ENCODE measurements at places on chromosomes 13 and 19.

DNA sequence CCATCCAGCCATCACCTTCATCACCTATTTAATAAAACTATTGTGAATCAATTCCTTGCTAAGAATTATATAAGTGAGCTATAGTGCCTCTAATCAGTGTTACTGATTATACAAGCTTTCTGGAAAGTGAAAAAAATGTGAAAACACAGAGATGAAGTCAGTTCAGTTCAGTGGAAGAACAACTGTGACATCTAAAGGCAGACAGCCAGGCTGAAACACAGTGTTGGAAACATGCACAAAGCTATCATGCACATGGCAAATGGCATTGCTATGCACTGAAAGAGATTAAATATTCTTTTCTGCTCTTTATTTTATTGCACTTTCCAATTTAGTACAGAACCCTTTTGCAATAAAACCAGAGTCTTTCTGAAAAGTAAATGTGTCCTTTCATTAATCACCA lies 294.0 kb downstream of the RBM26 start:
- DNase-seq, result no peak

DNA sequence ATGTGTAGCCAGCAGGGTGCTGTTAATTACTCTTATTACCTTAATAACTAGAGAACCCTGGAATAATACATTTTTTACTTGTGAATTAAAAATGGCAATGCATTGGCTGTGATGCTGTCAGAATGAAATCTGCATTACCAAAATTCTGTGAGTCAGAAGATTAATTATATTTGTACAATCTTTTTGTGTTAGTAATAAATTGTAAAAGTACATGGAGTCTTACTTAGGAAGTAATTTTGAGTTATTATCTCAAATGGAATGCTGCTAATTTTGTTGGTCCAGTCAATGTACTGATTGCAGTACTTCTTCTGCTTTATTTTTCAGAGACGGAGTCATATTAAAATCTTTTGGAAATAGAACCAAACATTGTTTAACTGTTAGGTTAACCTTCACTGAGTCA lies 152.0 kb upstream of the SLC10A2 start:
- DNase-seq, result no peak

DNA sequence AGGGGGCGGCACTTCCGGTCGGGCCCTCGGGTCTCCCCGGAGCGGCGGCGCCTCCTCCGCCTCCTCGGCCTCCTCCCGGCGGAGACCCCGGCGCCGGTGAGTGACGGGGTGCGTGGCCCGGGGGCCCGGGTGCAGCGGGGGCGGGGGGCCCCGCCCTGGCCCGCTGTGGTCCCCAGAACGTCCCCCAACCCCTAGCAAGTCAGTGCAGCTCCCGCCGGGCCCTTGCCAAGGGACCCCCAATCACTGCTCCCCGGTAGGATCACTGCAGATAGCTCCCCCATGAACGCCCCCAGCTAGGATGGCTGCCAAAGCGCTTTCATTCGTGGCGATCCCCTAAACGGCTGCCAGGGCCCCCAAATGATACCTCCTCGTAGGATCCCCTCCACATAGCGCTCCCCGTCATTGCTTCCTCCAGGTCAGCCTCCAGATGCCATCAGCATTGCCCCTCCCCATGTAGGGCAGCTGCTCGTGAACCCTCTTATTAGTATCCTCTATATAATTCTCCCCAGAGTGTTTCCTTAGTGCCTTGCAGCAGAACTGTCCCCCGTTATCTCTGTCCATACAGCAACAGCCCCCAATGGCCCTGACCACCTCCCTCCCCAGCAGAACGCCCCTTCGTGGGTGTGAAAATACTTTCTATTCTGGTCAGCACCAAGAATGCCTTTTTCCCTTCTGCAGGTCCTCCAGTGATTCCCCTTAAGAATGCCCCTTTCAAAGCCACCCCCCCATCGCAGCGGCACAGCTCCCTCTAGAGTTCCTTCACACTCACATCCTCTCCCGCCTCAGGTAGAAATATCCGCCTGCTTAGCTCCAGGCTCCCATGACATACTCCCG lies at the start of gene ZNF865:
Gene ZNF865 (plus strand): TSS at position 11 of the 834 bp plus-strand sequence. CDS start 7,972 bp downstream, outside the sequence.
- peak; percentile 77 for DNase-seq

- no peak for DNase-seq
These were observed 292.2 kb downstream of the MZT1 start for GRCh38 chr13:72435251-72435650.

- DNase-seq, result no peak
These were observed 716.4 kb downstream of the PCDH9 start for GRCh38 chr13:66513728-66514127.

- no peak for DNase-seq
These were observed 20.6 kb upstream of the TNFSF11 start for GRCh38 chr13:42553098-42554046.

- no peak for DNase-seq
These were observed 4.3 kb downstream of the GDF15 start for GRCh38 chr19:18390065-18390907.

GRCh38 chr13:31890946-31891345 lies 140.6 kb upstream of the FRY start:
- DNase-seq, result no peak

DNA sequence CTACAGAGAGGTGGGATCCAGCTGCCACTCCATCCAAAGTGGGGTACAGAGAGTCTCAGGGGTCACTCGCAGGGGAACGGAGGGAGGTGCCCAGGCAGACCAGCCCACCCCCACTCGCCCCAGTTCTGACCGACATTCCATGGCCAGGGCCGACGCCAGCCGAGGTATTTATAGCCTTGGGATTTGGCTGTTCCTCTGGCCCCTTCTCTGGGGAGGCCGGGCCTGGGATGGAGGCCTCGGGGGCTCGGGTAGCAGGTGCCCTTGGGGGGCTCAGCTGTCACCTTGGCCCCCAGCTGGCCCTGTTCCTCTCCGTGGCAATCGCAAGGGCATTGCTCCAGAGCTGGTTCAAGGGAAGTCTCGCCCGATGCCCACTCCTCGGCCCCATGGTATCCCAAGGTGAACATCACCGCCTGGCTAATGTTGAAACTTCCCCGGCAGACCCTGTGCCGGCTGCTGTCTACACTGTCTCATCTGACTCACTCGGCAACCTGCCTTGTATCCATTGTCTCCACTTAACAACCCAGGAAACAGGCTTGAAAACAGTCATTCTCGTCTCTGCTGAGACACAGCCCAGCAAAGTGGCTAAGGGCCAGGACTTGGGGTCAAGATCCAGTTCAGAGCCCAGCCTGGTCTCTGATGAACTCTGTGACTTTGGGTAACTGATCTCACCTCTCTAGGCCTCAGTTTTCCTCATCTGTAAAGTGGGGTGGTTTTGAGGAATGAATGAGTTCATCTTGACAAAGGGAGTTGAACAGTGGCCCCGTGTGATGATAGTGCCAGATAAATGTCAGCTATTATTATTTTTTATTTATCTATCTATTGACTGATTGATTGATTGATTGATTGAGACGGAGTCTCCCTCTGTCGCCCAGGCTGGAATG lies 9.7 kb downstream of the PRKACA start:
- no peak for DNase-seq

GRCh38 chr19:33654840-33655508 lies 33.2 kb downstream of the CHST8 start:
- DNase-seq, result no peak

DNA sequence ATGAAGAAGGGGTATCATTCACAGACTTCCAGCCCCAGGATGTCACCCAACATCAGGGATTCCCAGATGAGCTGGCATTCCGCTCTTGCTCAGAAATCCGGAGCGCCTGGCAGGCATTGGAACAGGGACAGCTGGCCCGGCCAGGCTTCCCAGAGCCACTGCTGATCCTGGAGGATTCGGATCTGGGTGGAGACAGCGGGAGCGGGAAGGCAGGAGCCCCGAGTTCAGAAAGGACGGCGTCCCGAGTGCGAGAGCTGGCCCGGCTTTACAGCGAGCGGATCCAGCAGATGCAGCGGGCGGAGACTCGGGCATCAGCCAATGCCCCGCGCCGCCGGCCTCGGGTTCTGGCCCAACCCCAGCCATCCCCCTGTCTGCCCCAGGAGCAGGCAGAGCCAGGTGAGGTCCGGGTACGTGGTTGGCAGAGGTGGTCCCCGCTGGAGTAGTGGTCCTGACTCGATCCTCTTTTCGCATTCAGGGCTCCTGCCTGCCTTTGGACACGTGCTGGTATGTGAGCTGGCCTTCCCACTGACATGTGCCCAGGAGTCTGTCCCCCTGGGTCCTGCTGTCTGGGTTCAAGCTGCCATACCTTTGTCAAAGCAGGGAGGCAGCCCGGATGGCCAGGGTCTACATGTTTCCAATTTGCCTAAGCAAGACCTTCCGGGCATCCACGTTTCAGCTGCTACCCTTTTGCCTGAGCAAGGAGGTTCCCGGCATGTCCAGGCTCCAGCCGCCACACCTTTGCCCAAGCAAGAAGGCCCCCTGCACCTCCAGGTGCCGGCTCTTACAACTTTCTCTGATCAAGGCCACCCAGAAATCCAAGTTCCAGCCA lies 11.0 kb downstream of the PLEKHG2 start:
- DNase-seq, result no peak

DNA sequence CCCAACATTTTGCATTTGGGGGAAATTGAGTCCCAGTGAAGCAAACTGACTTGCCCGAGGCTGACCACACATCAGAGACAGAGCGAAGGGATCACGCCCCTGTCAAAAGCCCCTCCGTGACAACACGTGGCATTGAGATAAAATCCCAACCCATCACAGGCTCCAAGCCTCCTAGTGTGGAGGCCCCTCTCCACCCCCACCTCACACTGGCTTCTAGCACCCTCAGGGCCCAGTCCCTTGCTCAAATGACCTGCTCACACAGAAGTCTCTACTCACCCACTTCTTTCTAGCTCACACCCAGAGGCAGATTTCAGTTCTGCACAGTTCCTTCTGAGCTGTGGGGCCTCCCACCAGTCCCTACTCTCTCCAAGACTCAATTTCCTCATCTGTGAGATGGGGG lies 10.3 kb downstream of the HPN start:
- DNase-seq, result no peak

DNA sequence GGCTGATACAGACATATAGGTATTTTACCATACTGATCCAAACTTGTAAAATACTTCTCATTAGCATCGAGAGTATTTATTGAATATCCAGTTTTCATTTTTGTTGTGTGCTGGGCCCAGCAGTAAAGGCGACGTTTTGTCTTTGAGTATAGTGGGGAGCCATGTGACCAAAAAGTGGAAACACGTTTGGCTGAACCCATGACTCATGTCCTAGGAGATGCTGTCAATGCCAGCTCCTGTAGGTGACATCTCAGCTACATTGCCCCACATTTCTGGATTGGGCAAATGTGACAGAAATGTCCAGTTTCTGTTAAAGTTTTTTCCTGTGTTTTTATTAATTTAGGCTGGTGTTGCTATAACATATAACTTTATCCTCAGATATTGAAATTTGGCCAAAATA lies 26.1 kb upstream of the GTF3A start:
- DNase-seq, result peak; percentile 15

DNA sequence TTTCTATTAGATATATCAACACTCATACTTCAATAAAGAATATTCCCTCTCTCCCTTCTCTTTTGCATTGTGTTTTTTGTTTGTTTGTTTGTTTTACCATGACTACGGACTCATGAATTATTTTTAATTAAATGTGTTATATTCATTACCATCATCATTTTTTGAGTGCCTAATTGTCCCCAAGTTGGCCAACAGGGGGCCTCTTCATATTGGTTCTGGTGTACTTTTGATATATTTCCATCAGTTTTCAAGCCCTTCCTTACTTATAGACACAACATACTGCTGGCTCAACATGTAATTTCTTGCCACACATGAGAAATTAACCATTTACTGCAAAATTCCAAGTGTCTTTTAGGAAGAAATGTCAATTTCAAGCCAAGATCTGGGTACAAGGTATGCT lies 54.5 kb upstream of the GPC6 start:
- no peak for DNase-seq

DNA sequence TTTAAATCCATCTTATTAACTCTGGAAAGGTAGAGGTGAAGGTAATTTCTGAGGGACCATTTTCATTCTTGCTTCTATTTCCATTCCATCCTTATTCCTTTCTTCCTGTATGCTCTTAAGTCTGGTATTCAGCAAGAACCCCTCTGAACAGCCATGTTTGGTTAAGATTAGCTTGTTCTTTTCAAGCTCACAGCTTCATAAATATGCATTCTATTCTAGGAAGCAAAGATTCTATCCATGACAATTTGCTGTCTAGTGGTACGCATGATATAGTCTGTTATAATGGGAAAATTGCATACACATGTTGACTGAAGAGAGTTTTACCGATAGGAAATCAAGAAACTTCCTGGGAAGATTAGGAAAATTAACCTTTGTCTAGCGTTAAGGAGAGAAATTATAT lies 218.7 kb downstream of the HS6ST3 start:
- no peak for DNase-seq

GRCh38 chr19:46713781-46714443 lies 3.0 kb downstream of the PRKD2 start:
- peak; percentile 12 for DNase-seq

DNA sequence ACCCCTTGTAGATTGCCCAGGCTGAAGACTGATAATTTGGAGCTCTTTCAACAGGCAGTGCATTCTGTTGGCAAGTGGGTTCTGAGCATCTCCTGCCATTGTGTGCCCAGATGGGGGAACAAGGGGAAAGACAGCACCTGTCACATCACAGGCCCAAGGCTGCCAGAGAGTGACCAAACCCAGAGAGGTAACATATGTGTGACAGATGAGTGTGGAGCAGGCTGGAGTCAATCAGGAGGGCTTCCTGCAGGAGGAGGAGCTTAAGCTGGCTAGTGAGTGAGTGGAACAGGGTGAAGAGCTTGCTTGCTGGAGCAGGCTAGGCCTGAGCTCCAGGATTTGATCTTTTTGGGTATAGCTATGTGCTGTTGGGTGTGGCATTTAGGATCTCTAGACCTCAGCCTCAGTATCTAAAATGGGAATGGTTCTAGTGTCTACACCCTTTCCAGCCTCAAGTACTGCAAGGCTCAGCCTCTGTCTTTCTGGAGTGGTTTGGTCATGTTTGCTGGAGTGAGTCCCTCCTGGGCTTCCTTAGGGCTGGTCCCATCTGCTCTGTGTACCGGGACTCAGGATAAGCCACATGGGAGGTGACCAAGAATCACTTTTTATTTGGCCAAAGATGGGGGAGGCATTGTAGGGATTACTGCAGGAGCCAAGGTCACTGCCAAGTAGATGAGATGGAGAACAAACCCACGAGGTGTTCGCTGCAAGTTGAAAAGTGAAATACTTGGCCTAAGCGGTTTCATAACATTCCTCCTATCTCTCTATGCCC lies 152.4 kb upstream of the TSHZ3 start:
- no peak for DNase-seq

GRCh38 chr19:54331626-54332025 lies 7.3 kb downstream of the LILRA4 start:
- no peak for DNase-seq

DNA sequence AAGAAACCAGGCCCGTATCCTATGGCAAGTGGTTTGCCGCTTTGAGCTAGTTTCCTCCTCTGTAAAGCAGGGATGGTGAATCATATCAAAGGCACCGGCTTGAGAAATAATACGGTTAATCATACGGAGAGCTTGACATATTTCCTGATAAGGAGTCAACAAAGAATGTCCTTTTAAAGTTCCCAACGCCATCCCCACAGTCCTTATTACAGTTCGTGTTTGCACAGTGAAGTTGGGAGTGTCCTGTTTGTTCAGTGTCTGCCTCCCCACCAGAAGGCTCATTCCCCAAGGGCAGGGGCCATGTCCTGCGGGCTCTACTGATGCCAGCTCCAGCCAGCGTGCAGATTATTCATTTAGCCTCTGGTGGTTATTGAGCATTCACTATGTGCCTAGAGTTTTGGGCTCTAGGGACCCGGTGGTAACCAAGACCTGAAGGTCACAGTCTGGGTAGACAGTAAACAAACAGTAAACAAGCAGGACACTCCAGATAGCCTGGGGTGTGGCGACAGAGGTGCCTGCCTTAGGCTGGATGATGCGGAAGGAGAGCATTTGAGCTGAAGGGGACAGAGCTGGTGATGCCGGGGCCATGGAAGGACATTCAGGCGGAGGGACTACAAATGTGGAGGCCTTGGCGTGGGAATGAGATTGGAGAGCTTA lies 6.3 kb downstream of the GRAMD1A start:
- no peak for DNase-seq

GRCh38 chr19:51742789-51743188 lies 8.9 kb downstream of the FPR1 start:
- peak; percentile 39 for DNase-seq
